ENCODE measurements at places on chromosomes 16 and 17. TPM values are rescaled to one million over a fixed set of nuclear protein-coding genes. Genes with fewer than 3 reads are reported as not detected.

The FBXW10 gene
- 1.8 TPM for total RNA-seq

DNA sequence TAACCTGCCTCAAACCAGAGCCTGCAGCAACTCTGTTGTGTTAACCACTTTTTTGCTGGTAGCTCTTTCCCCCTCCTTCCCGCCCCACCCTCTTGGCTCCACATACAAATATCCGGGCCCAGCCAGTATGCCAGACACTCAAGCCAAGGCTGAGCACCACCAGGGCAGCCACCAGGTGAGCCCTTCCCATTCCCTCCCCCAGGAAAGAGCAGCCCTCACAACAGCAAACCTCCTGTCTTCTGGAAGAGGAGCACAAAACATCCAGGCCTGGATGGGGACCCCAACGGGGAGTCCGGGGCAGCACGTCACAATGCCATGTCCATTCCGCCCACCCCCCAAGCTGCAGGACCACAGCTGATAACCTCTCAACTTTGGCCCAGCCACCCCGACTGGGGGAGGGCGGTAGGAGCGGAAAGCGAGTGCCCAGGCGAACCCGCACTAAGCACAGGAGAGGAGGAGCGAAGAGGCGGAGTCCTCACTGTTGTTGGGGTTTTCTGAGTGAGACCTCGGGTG, 757 bp downstream of the ORMDL3 start:
- H3K27me3 ChIP-seq, result no peaks in the 10 kb centered on the region
- no peak for DNase-seq
- peaks cover 3% of the 10 kb centered on the region for H3K4me1 ChIP-seq
- peaks cover 21% of the 10 kb centered on the region for H3K36me3 ChIP-seq

DNA sequence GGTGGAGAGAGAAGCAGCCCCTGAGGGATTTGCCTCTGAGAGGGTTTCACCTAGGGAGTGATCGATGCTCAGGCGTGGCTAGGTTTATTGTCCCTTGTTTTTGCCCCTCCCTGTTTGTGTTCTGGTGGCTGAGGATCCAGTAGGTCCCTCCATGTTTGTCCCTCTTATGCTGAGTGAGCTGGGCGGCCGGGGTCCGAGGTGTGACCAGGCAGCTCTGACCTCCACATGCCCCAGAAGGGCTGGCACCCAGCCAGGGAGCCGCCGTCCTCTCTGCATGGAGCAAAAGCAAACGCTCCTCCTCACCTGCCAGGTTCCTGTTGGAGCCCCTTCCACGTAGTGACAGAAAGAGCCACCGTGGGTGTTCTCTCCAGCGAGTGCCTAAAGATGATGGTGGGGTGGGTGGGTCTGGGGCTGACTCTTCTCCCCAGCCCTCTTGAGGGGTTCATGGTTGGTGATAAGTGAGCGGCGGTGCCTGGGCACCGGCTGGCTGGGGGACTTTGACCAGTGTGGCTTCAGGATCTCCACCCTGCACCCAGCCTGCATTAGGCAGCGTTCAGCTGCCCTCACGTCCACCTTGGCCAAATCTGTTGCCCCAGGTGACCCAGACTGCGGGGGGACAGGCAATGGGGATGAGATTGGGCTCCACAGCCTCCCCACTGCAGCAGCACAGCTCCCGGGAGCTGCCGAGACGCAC, 14.1 kb upstream of the NUDT16L1 start:
- H3K4me1 ChIP-seq, result peaks cover 18% of the 10 kb centered on the region
- H3K27me3 ChIP-seq, result no peaks in the 10 kb centered on the region
- no peaks in the 10 kb centered on the region for H3K36me3 ChIP-seq
- H3K27ac ChIP-seq, result peak overlapping the region; percentile 96
- DNase-seq, result peak; percentile 45
- H3K4me3 ChIP-seq, result peak overlapping the region; percentile 26

DNA sequence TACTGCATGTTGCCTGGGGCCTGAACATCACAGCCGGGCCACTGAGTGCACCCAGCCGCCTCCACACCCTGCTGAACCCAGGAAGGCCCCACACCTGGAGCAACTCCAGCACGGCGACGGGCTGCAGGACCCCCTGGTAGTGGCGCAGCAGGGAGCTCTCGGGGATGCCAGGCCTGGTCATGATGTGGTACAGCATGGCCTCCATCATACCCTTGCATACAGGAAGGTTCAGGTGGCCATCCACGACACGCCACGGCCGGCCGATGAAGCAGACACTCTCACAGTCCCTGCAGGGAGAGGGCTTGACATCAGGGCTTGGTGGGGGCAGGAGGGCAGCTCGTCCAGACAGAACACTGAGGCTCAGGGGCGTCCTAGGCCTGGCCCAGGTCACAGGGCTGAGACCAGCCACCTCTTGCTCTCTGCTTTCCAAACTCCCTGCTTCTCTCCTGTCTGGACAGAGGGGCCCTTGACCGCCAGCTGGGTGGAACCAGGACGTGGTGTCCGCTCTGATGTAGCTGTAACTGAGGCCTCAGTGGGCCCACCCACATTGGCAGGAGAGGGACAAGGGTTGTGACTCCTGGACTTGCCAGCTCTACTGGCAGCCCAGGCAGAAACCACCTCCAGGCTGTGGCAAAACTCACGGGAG, 60.3 kb downstream of the IL21R start:
- no peaks in the 10 kb centered on the region for H3K27me3 ChIP-seq
- no peaks in the 10 kb centered on the region for H3K4me1 ChIP-seq
- no peak for DNase-seq
- H3K4me3 ChIP-seq, result no peak overlapping the region
- H3K36me3 ChIP-seq, result peaks cover 14% of the 10 kb centered on the region

DNA sequence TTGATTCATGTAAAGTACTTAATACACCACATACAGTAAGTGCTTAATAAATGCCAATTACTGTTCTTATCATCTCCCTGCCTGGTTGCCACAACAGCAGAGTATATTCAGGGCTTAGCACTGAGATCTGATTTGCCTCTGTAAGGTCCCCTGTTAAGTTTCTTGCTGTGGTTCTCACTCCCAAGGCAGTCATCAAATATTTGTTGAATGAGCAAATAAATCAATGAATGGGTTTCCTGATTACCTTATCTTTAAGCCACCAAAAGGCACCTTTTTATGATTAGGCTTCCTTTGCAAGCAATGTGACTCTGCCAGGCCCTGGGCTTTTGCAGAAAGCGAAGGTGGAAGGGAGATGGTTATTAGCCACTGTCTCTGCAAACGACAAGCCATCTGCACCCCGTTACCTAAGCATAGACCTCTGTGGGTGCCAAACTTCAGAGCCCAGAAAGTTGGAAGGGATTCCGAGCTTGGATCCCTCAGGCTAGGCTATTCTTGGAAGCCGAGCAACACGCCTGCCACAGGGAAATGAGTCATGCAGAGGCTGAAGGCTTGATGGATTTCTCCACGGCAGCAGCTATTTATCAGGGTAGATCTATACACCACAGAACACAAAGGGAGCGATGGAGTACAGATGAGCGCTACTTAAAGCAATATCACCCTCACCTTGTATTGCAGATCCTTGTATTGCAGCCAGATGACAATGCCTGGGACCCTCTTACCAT, 102.0 kb downstream of the GRIN2A start:
- no peaks in the 10 kb centered on the region for H3K36me3 ChIP-seq
- no peak overlapping the region for H3K4me3 ChIP-seq
- no peak overlapping the region for H3K27ac ChIP-seq
- DNase-seq, result peak; percentile 57
- no peaks in the 10 kb centered on the region for H3K4me1 ChIP-seq

The RHBDF1 gene
- 55.4 TPM for total RNA-seq

The HSF4 gene
- total RNA-seq, result 137 TPM

The CDRT15L2 gene
- total RNA-seq, result not detected

The POLG2 gene
- 5.3 TPM for total RNA-seq

- no peaks in the 10 kb centered on the region for H3K36me3 ChIP-seq
- no peak for DNase-seq
Measured at GRCh38 chr16:26348095-26348494, 656.3 kb downstream of the HS3ST4 start.

DNA sequence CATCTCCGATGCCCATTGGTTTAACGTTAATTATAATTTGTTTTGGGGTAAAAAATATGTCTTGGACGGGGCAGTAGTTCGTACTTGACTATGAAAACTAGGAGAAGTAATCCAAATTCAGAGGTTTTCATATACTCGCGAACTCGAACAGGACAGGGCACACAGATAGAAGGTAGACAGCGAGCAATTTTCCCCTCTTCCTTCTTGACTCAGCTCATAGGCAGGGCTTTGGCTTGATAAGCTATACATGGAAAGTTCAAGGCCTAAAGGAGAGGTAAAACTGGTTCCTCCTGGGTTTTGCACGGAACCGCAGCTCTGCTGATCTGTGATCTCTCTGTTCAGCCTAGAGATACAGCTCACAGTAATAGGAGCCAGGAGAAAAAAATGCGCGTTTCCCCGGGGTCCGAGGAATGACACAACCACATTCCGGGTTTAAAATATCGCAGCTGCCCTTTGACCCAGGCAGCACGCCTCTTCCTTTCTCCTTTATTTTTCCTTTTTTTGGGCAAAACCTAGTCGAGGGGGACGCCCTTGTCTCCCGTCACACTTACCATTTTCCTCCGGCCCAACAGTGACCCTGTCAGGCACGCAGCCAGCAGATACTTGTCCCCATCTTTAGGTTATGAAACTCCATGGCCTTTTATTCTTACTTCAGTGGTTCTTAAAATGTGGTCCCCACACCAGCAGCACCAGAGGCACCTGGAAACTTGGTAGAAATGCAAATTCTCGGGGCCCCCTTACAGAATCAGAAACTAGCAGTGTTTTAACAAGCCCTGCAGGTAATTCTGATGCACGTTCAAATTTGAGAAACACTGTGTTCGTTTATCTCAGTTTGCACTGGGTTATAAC, 1.7 kb upstream of the LASP1 start:
- H3K27me3 ChIP-seq, result no peaks in the 10 kb centered on the region
- H3K27ac ChIP-seq, result peak overlapping the region; percentile 97
- H3K36me3 ChIP-seq, result no peaks in the 10 kb centered on the region
- H3K4me1 ChIP-seq, result peaks cover 10% of the 10 kb centered on the region
- no peak for DNase-seq
- H3K4me3 ChIP-seq, result peak overlapping the region; percentile 84

DNA sequence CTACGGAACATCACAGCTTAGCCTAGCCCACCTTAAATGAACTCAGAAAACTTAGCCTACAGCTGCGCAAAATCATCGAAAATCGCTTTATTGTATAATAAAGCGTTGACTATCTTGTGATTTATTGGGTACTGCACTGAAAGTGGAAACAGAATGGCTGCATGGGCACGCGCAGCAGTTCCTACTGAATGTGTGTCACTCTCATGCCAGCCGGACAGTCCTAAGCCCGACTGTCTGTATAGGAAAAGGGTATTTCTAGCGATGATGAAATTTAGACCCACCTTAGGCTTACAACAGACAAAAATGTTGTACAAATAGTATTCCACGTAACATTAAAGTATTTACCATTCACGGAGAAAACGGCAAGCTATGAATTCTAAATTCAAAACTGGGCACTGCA, 9.3 kb downstream of the FBXO31 start:
- no peaks in the 10 kb centered on the region for H3K4me1 ChIP-seq
- H3K27ac ChIP-seq, result no peak overlapping the region
- H3K36me3 ChIP-seq, result no peaks in the 10 kb centered on the region

DNA sequence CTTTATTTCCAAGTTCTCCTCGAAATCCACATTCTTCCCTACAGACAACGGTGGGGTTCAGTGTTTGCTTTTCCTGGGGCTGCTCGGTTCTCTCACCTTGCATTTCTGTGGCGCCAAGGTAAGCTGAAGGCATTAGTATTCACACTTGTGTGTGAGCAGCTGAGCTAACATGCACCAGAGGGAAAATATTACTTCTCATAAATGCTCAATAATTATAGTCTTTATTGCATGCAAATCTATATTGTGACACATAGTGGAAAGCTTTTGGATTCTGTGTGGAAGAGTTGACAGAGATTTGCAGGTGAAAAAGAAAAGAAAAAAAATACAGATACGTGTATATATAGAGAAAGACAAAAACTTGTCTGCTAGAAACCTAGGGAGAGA, 411.8 kb downstream of the MAF start:
- no peaks in the 10 kb centered on the region for H3K27me3 ChIP-seq
- H3K4me3 ChIP-seq, result no peak overlapping the region
- no peak overlapping the region for H3K27ac ChIP-seq
- no peaks in the 10 kb centered on the region for H3K36me3 ChIP-seq

GRCh38 chr16:77894162-77894561, 105.8 kb downstream of the VAT1L start:
- H3K36me3 ChIP-seq, result no peaks in the 10 kb centered on the region
- H3K27me3 ChIP-seq, result no peaks in the 10 kb centered on the region
- H3K27ac ChIP-seq, result no peak overlapping the region
- no peak overlapping the region for H3K4me3 ChIP-seq

The KRTAP4-9 gene
- not detected for total RNA-seq

The TTYH2 gene
- total RNA-seq, result 43.3 TPM

- H3K4me3 ChIP-seq, result no peak overlapping the region
- no peaks in the 10 kb centered on the region for H3K36me3 ChIP-seq
- H3K27ac ChIP-seq, result no peak overlapping the region
- H3K4me1 ChIP-seq, result peaks cover 13% of the 10 kb centered on the region
- no peak for DNase-seq
Measured at GRCh38 chr17:55281649-55282378, 17.1 kb downstream of the HLF start.

- H3K27ac ChIP-seq, result no peak overlapping the region
- no peaks in the 10 kb centered on the region for H3K36me3 ChIP-seq
- no peaks in the 10 kb centered on the region for H3K27me3 ChIP-seq
Measured at GRCh38 chr16:78256686-78257375, 157.4 kb downstream of the WWOX start.

The NSF gene
- total RNA-seq, result 24.7 TPM

The OMG gene
- total RNA-seq, result not detected

Measured in prostate gland (tissue), 2 donors.